Temporal lobe (tissue), 4 donors: ENCODE measurements at places on chromosomes 13 and 19. TPM values are rescaled to one million over a fixed set of nuclear protein-coding genes. Genes with fewer than 3 reads are reported as not detected.

The WASF3 gene
- 20.9 TPM for total RNA-seq

The ERFL gene
- not detected for total RNA-seq

The LRRC4B gene
- total RNA-seq: 67.4 TPM

The ZNF497 gene
- 3.2 TPM for total RNA-seq

The QPCTL gene
- 4.2 TPM for total RNA-seq
